ENCODE measurements at places on chromosomes 1 and 21. TPM values are rescaled to one million over a fixed set of nuclear protein-coding genes. Genes with fewer than 3 reads are reported as not detected.
A peak's percentile ranks its signal among the peaks of the same experiment; 100 is the strongest.

- peak; percentile 34 for DNase-seq
These were observed 35.6 kb downstream of the LYST start for GRCh38 chr1:235831148-235831547.

GRCh38 chr1:174072581-174072980, 50.4 kb upstream of the RC3H1 start:
- no peak for DNase-seq

DNA sequence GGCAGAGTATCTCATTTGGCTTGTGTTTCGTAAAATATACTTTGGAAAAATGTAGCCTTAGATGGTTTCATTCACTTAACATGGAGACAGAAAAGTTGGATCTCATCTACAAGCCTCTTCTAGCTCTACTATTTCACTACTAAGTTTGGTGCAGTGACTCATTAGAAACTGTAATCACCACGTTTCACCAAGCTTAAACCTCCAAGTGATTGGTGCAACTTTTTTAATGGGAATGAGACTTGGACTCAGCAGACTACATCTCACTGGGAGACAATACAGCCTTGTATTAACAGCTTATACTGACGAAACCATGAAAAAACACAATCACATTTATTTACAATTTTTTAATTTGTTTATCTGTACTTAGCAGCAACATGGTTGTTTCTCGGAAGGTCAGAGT, 29.9 kb upstream of the NRIP1 start:
- DNase-seq: no peak

The CRNN gene
- total RNA-seq: not detected

GRCh38 chr1:117244971-117245370, 34.2 kb upstream of the VTCN1 start:
- DNase-seq: no peak

The BLACAT1 gene
- not detected for total RNA-seq

The ANGPTL1 gene
- 6.6 TPM for total RNA-seq

The COL6A1 gene
- total RNA-seq: 188 TPM

DNA sequence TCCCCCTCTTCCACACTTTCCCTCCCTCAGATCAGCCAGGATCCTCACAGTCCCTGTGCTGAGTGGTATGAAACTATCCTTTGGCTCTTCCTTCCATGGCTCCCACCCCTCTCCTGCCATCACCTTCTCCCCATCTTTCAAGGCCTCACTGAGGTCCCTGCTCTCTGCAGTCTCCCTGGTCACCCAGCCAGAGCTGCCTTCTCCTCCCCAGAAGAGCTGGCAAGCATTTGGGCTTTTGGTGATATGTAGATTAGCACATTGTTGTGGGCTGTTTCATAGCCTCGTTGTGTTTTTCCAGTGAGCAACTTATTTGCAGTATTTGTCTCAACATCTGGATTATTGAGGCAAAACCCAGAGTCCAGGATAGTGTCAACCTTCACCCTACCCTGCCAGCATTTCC, 2.2 kb downstream of the CSF1 start:
- no peak for DNase-seq

- DNase-seq: no peak
These were observed 341.3 kb downstream of the USP25 start for GRCh38 chr21:16071092-16071491.

DNA sequence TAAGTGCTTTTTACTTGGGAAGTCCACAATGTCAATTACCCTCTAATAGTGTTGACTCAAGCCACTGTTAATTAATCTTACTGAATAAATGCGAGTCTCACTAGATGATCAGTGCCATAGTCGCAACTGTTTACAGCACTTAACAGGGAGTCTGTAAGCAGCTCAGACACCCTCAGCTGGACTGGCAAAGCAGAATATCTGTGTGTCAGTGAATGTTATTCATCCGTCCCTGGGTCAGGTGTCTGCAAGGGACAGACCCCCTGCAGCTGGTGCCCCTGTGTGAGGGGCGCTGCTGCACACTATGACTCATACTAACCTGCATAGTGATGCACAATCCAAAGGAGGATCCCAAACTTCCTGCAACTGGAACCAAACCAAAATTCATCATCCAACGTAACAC, 306.5 kb downstream of the HHIPL2 start:
- DNase-seq: no peak

DNA sequence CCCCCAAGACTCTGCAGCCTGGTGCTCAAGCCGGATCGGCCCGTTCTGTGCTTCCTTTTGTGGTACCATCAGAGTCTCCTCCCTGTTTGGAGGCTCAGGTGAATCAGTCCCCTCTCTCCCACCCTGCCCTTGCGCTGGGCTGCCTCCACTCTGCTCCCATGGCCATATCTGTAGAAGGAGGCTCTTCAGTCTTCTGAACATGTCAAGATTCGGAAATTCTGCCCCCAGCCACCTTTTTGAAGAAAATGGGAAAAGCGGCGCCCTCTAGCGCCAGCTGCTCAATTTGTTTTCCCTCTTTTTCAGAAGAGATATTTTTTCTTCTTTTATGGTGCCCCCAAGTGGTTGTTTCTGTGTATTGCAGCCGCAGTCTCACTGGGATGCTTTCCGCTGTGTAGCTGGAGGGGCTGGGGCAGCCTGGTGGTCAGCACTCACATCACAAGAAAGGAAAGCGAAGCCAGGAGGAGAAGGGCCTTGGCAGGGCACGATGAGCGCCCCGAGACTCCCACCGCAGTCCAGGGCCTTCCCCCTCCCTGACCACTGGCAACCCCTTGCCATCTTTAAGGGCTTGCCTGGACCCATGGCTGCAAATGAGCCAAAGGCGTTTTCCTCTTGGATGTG, 58.4 kb upstream of the CACNA1E start:
- peak; percentile 71 for DNase-seq

GRCh38 chr1:147611021-147611426, 59.3 kb downstream of the ACP6 start:
- no peak for DNase-seq

Data from left ventricle myocardium superior (tissue), 1 donor.